ENCODE measurements at places on chromosomes 2 and 18.
A peak's percentile ranks its signal among the peaks of the same experiment; 100 is the strongest.

DNA sequence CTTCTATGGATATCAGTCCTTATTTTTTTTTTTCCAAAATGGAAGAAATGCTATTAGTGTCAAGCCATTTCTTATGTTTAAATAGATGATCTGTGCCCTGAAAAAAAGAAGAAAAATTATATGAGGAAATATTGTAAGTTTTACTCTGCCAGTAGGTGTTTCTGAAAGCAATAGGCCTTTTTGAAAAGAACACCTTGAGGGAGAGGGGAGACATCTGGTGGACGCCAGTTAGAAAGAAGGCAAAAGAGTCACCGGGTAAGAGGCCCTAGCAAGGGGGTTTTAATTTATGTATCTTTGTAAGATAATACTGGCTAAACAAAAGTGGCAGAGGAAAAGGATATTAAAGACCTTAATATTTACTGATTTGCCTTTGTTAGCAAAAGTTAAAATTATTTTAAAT lies 56.1 kb downstream of the DYNAP start:
- DNase-seq = no peak

DNA sequence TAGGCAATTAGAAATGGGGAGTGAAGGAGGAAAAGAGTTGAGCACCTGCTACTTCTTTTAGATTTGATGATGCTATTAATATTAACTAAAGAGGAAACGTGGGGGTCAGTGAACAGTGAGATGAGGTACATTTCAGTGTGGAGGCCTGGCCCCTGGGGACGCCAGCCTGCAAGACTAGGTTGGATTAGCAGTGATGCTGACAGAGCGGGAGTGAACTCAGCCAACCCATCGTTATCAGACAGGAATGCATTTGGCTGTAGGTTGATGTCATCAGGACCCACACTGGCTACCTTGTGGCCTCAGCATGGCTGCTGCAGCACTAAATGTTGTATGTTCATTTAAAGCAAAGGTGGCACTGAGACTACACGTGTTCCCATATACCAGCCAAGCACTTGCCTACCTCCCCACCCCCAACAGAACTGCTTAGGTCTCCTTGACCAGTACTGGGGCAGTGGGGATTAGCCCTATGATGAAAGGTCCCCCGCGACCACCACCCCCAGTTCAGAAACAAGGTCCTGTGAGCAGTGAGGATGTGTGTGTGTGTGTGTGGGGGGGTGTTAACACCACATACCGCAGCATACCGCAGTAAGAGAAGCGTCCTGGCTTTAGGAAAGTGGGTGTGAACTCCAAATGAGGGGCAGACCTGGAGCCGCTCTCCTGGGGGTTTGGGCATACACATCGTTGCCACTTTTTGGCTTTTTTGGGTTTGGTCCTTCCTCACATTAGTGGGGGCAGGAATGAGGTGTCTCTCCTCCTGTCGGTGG lies 26.0 kb downstream of the DGKD start:
- no peak for DNase-seq

GRCh38 chr2:112674229-112674628 lies 28.5 kb downstream of the SLC20A1 start:
- DNase-seq = no peak

- peak; percentile 79 for DNase-seq
These were observed 35.4 kb downstream of the INPP4A start for GRCh38 chr2:98479959-98480524.

- DNase-seq = no peak
These were observed 14.8 kb downstream of the MBD2 start for GRCh38 chr18:54209471-54210180.

GRCh38 chr2:113812204-113812603 lies 55.8 kb upstream of the SLC35F5 start:
- no peak for DNase-seq

GRCh38 chr18:8724452-8724851 lies 19.1 kb downstream of the MTCL1 start:
- no peak for DNase-seq

DNA sequence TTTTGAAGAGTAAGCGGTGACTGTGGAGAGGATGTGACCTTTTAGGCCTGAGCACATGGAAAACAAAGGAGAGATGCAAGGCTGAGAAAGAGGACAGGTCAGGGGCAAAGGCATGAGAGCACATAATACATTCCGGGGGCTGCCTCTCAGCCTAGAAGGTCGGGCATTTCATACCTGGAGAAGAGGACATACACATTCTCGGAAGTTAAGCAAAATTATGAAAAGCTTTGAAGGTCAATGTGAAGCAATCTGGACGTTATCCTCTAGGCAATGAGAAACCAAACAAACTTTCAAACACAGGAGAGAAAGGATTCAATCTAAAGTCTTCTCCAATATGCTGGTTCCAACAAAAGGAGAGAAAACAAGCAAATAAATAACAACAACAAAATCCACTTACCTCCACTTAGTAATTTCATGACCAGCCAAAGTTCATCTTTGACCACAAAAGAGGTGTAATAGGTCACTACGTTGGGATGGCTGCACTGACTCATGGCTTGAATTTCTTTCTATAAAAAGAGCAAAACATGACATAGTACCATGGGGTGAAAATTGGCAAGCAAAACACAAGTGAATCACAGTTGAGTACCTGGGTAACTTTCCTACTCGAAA lies 80.4 kb downstream of the STK39 start:
- no peak for DNase-seq

GRCh38 chr2:241986836-241987641 lies 117.5 kb downstream of the RTP5 start:
- DNase-seq = no peak

GRCh38 chr2:181239201-181239799 lies 217.9 kb upstream of the ITGA4 start:
- DNase-seq = no peak

GRCh38 chr2:38734299-38735058 lies 16.7 kb downstream of the SRSF7 start:
- DNase-seq = no peak

DNA sequence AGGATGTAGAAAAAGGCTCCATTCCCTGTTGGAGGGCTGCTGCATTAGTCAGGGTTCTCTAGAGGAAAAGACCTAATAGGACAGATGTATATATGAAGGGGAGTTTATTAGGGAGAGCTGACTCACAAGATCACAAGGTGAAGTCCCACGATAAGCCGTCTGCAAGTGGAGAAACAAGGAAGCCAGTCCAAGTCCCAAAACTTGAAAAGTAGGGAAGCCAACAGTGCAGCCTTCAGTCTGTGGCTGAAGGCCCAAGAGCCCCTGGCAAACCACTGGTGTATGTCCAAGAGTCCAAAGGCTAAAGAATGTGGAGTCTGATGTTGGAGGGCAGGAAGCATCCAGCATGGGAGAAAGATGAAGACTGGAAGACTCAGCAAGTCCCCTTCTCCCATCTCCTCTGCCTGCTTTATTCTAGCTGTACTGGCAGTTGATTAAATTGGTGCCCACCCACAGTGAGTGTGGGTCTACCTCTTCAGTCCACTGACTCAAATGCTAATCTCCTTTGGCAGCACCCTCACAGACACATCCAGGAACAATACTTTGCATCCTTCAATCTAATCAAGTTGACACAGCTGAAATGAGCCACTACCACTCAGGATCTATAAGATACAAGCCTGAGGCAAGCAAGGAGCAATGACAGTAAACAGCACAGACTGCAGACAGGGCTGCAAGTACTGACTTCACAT lies 30.0 kb upstream of the ATG16L1 start:
- DNase-seq = no peak

DNA sequence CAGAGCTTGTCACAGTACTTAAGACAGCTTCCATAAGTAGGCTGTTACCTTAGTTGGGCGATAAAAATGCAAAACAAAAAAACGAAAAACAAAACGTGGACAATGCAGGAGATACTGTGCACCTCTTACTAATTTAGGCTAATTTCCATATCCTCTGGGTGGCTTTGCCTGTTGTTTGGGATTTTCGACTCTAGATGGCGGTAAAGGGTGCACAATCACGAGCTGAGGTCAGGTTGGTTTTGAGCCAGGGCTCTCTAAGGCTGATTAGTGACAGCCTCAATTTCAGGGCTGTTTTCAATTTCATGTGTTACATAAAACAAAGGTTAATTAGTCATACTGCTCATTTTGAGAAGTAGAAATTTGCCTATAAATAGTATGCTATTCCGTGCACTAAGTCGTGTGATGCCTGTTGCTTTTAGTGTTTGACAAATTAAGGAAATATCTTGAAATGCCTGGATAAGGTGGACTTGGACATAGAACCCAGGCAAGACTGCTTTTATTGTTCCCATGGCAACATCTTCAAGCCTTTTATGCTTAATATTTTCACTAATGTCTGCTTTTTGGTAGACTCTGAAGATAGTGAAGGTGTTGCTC lies 493.1 kb downstream of the SOCS6 start:
- peak; percentile 83 for DNase-seq

- DNase-seq = peak; percentile 92
These were observed 2.7 kb downstream of the GPC1 start for GRCh38 chr2:240437861-240438809.

DNA sequence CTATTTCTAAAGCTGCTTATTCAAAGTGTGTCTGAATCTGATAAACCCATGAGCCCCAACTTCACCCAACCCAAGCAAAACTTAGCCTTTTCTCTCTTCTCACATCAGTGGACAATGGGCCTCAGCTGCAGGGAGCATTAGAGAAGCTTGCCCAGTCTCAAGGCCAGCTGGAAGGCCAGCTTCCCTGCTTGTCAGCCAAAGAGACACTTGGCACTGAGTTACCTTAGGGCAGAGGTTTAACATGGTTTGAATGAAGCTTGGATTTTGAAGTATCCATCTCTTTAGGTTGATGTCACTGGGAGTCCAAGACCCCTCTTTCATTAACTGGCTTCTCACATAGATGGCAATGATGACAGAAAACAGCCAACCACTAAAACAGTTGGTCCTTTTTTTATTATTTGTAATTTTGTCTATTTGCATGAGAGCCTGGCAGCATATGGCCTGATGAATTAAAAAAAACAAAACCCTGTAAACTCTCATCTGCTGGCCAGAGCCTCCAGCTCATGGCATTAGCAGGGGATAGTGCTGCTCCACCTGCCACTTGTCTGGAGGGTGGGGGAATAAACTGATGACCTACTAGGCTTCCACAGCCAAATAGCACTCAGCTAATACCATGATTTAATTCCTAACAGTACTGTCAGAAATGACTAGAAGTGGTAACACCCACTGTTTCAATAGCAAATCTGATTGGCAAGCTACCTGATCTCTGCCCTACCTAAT lies 137.0 kb downstream of the UBE2E3 start:
- DNase-seq = peak; percentile 54

DNA sequence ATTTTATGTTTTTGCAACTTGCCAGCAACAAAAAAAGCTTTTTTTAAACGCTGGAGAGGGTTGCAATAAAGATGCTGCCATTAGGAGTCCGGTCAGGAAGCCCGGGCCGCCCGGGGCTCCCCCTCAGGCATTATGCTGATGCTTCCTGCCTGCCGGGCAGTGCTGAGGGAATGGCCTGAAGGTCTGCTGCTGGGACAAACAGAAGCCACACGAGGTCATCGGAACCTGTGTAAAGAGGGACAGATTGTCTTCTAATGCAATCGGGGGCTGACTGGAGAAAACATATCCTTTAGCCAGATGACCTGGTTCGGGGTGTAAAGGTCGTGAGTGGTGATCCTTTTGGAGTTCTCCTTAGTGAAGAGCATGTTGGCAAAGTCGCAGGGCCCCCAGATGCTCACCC lies 2.3 kb downstream of the IMPA2 start:
- DNase-seq = no peak

- DNase-seq = no peak
These were observed 138.2 kb downstream of the VAPA start for GRCh38 chr18:10051877-10052631.

GRCh38 chr18:55585920-55586561 lies 2.0 kb downstream of the TCF4 start:
- DNase-seq = no peak

DNA sequence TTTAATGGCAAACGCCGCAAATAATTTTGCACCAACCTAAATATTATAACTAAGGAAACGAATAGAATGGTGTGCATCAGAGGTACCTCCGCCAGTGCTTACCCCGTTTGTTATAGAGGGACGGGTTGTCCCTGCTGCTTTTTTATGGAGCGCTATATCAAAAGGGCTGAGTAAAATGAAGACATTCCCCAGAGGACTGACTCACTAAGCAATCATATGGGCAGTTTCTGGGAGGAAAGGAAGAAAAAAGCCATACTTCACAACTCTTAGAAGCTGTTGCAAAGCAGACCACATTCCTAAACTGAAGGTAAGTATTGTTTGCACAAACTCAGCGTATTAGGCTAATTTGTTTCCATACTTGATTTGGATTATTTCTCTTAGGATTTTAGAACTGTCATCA lies 12.9 kb downstream of the ID2 start:
- no peak for DNase-seq

DNA sequence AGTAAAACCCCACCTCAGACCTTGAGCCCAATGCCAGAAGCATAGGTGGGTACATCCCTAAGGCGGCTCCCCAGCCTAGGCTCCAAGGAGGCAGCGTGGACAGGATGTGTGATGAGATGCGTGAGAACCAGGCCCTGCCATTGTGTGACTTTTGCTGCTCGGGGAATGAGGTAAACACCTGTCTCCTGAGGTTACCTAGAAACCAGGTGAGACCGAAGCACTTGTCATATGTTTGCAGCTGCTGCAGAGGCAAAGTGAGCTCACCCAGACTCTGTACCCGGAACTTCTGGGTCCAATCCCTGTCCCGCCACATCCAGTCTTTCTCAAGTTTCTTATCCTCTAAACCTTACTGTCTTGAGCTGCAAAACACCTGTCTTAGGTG lies 3.4 kb downstream of the FBLN7 start:
- peak; percentile 52 for DNase-seq
